Cardiac septum (tissue), 1 donor: ENCODE measurements at places on chromosomes 7 and 10.

DNA sequence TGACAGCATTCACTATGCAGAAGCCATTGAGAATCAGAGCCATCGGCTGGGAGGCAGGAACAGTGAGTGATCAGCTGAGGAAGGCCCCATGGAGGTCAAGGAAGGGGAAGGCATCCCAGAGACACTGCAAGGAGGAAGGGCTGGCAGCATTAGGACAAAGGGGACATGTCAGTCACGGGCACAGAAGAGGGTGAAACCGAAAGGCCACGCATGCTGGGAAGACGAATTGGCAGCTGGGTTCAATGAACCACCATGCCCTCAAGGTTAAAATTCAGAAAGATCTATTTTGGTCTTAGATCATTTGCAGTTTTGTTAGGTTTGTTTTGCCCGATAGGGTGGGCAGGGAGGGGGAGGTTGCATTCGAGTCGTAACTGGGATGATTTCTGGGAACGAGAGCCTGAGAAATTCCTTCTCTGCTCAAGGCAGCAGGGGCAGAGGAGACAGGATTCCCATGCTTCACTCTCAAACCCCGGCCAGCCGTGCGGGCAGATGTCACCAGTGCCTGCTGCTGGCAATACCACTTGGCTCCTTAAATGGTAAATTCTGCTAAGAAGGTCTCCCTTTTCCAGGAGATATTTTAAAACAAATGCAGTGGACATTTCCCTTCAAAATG, 57.7 kb downstream of the ASB13 start:
- no peak for DNase-seq

DNA sequence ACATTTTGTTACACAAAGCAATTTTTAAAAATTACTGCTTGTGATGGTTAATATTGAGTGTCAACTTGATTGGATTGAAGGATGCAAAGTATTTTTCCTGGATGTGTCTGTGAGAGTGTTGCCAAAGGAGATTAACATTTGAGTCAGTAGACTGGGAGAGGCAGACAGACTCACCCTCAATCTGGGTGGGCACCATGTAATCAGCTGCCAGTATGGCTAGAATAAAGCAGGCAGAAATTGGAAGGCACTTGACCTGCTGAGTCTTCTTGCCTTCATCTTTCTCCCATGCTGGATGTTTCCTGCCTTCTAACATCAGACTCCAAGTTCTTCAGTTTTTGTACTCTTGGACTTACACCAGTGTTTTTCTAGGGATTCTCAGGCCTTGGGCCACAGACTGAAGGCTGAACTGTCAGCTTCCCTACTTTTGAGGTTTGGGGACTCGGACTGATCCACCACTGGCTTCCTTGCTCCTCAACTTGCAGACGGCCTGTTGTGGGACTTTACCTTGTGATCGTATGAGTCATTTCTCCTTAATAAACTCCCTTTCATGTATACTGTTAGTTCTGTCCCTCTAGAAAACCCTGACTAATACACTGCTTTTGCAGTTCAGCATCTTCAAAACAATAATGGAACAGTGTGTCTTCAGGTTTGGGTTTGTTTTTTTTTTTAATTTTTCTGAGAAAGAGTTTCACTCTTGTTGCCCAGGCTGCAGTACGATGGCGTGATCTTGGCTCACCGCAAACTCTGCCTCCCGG, 244.1 kb upstream of the SEMA3C start:
- no peak for DNase-seq

GRCh38 chr10:81031774-81032173, 494.1 kb downstream of the SH2D4B start:
- DNase-seq: no peak

GRCh38 chr10:5563991-5564536, 39.3 kb downstream of the CALML3 start:
- DNase-seq: peak; percentile 70

GRCh38 chr7:70693321-70693685, 438.6 kb upstream of the GALNT17 start:
- no peak for DNase-seq

- DNase-seq: no peak
Measured at GRCh38 chr10:113313048-113313602, 239.7 kb upstream of the HABP2 start.

GRCh38 chr7:26099236-26099635, 52.8 kb upstream of the NFE2L3 start:
- no peak for DNase-seq

- no peak for DNase-seq
Measured at GRCh38 chr10:14736600-14737081, 38.1 kb downstream of the FAM107B start.

GRCh38 chr7:17242504-17242903, 55.9 kb upstream of the AHR start:
- no peak for DNase-seq
